BJ (cell line): ENCODE measurements at places on chromosomes 7 and 10. TPM values are rescaled to one million over a fixed set of nuclear protein-coding genes. Genes with fewer than 3 reads are reported as not detected.

The PLXDC2 gene
- 0.47 and 0.88 TPM in 2 replicates for polyA plus RNA-seq

The INMT gene
- 1.3 TPM in 2 replicates for polyA plus RNA-seq

The PDZD7 gene
- 0.53 and 0.86 TPM in 2 replicates for polyA plus RNA-seq

The NEURL1 gene
- polyA plus RNA-seq, result 0.37 and 0.58 TPM in 2 replicates

The GPC2 gene
- polyA plus RNA-seq, result 1.3 and 1.9 TPM in 2 replicates

The IDI2 gene
- polyA plus RNA-seq, result not detected in 2 replicates

The IFIT1B gene
- not detected in 2 replicates for polyA plus RNA-seq

The SPRN gene
- polyA plus RNA-seq, result 1.8 and 3.0 TPM in 2 replicates

The ASAH2 gene
- polyA plus RNA-seq, result 0.32 and 2.5 TPM in 2 replicates

The TMEM196 gene
- polyA plus RNA-seq, result not detected in 2 replicates

The GPR26 gene
- polyA plus RNA-seq, result 0.01 TPM in 1 of 2 replicates, not detected in the other

The STEAP2 gene
- 2.1 and 5.1 TPM in 2 replicates for polyA plus RNA-seq

The ITIH5 gene
- 8.9 and 10.3 TPM in 2 replicates for polyA plus RNA-seq

The GLCCI1 gene
- 9.1 and 11.2 TPM in 2 replicates for polyA plus RNA-seq

The PLPP4 gene
- 30.1 and 35.4 TPM in 2 replicates for polyA plus RNA-seq

The GFRA1 gene
- polyA plus RNA-seq, result 25.9 and 41.6 TPM in 2 replicates

The HEPACAM2 gene
- polyA plus RNA-seq, result not detected in 2 replicates

The SOSTDC1 gene
- not detected in 2 replicates for polyA plus RNA-seq

DNA sequence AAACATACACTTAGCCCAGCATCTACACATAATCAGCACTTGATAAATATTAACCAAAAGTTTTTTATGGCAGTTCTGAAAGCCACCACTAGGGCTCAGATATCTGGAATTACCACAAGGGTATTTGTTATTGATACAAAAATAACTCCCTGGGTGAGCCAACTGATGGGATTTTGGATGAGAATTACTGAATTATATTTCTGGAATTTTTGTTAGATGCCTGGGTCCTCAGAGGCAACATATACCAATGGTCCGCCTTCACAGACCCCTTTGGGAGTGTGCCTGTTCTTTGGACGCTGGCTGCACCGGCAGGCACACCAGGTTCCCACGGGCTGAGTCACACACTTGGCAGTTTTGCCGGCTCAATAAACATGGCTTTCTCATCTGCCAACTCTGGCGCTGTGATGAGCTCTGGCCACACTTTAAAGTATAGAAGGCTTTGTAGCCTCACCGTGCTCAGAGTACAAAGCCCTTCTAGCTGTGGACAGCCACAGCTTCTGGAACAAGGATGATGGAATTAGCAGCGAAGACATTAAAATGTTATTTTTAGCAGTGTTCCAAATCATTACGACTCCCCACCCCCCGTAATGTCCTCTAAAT, 24.5 kb upstream of the EEPD1 start:
- peak; percentile 52 for DNase-seq

DNA sequence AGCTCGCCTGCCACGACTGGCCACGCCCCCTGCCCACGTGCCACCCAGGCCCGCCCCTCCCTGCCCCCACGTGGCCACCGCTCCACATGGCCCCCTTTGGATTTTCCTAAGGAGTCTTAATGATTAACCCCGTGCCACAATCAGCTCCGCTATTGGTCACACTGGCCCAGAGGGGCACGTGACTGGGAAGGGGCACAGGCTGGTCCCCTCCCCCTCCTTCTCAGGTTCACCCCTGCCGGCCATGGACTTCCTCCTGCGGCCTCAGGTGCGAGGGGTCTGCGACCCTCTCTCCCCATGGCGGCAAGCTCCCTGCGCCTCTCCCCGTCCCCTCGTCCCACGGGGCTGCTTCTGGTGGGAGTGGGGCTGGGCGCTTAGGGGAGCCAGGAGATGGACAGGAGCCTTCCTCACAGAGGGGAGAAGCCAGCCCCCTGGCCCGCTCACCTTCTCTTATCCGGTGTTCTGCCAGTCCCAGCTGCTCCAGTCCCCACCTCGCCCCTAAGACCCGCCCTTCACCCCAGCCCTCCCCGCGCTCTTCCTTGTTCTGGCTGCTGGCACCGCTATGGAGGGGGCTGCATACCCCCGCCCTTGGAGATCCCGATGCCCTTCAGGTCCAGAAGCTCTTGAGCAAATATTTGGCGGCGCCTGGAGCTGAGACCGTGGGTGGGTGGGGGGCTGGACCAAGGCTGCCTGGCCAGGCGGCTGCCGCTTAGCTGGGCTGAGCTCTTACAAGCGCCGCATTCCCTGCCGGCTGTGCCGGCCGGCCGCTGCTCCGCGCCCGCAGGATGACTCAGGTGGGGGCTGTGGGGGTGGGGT, 3.2 kb downstream of the SLC4A2 start:
- DNase-seq, result no peak

- DNase-seq, result no peak
Observed at GRCh38 chr7:106610996-106611886, 49.7 kb downstream of the CCDC71L start.

- DNase-seq, result no peak
Observed at GRCh38 chr7:73779517-73779916, 9.4 kb upstream of the CLDN3 start.

GRCh38 chr10:16458166-16458955, 21.6 kb downstream of the PTER start:
- no peak for DNase-seq

DNA sequence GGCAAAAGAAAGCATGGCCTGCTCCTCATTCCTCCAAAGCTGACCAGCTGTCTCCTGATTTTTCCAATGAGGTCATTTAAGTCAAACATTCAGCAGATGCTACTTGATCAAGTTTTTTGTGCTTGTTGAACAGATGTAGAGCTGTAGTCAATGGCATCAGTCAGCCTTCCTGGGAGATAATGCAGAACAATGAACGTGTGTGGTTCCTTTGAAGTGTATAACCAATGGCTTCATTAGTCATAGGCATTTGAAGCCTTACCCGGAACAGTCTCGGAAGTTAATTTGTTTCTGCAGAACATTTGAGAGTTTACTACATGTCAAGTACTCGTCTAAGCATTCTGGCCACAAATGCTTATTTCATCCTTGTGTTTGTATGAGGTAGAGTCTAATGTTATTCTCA, 227.1 kb downstream of the ADRA2A start:
- no peak for DNase-seq

DNA sequence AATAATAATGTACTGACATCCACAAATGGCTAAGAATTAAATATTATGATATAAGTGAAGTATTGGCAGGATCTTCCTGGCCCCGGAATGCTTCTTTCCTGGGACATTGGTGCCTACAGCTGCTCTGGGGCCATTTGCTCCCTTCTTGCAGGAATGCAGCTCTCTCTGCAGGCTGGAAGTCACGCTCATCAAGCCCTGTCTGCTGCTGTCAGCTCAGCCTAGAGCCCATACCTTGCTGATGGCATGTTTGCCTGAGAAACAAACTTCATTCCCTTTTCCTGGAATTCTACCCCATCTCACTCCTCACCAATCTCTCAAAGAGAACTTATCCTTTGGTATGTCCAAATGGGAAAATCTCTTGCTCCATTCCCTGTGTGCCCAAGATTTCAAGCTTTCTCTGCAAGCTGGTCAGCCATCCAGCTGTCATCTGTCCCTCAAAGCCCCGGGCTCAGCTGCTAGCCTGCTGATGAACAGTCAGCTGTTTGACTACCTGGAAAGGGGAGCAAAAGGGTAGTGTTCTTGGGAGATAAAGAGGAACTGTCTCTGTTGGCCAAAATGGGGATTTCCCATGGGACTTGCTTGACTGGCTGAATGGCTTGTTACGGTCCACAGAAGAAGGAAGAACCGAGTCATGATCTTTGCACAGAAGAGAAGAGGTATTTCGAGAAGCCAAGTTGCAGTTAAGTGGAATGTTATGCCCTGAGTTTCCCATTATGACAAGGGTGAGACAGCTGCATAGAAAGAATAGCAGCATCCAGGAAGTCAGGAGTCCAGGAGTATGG, 12.0 kb upstream of the RASSF4 start:
- DNase-seq, result no peak

DNA sequence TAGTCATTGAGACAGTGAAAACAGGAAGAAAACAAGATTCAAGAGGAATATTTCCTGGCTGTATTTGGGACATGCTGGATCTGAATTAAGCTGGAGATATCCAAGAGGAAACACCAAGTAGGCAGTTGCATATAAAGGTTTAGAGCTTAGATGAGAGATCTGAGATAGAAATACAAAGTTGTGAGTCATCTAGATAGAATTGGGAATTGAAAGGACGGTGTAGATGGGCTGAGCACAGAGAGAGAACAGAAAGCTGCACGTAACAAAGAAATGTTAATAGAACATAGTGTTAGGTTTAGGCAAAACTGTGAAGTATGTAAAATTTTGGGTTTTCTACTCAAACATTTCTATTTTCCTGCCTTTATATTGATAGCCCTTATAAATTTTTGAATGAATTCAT, 218.5 kb upstream of the TMEM196 start:
- DNase-seq, result no peak

- no peak for DNase-seq
Observed at GRCh38 chr10:8616166-8616565, 561.7 kb downstream of the GATA3 start.

DNA sequence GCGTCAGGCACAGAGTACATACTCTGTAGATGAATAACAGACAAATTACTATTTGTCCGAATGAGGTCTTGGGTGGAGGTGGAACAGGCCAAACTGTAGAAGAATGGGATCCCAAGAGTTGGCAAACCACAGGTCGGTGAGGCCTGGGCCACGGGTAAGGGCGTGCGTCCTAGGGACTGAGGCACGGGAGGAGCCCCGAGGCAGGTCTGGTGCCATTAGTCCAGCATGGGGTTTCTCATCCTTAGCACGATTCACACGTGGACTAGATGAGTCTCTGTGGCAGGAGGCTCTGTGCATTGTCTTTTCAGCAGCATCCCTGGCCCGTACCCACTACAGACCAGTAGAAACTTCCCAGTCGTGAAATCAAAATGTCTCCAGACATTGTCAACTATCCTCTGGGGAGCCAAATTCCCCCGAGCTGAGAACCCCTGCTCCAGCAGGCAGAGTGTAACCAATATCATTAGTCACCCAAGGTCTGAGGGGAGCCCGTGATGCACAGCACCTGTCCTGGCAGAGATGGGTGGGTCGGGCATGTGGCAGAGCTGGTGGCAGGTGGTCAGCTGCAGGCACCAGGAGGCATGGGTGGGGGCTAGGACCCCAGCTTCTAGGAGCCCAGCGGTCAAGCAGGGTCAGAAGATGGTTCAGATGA, 61.3 kb downstream of the COL13A1 start:
- no peak for DNase-seq

- no peak for DNase-seq
Observed at GRCh38 chr7:142961973-142962926, at the start of gene KEL. Gene KEL (minus strand): TSS chr7:142962363. CDS start chr7:142962206, 157 bp downstream.

DNA sequence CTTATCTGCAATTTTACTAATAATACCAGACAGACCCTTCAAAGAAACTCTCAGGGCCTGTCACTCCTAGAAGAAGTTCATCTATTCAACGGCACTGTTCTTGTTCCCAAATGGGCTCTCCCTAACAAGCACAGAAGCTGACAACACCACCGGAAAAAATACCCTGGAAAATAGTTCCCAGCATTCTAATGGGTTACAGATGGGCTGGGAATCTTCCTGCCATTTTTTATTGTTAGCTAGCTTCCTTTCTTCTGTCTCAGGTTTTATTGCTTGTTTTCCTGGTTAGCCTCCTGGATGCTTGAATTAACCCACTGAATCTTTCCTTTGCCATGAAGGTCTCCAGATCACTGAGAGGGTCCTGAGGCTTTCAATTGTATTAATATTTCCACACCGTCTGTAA, 689.8 kb upstream of the NRP1 start:
- DNase-seq, result no peak

- no peak for DNase-seq
Observed at GRCh38 chr10:97328646-97329453, 5.7 kb downstream of the FRAT2 start.

- no peak for DNase-seq
Observed at GRCh38 chr10:14678637-14679036, 96.1 kb downstream of the FAM107B start.

DNA sequence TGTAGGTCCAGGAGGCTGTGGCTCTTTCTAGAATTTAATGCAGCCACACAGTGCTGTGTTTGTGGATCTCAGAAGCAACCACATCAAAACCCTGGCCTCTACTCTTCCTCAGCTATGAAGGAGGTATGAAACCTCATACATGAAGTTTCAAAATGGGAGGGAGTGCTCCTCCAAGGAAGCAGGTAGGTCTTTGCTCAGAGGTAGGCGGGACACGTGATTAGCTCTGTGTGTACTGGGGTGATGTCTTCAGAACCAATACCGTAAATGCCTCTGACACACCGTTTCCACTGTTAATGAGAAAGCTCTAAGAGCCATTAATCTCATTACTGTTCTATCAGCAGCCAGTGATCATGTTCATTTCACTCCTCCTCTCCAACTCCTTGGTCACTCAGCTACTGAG, 126.1 kb downstream of the PLXNA4 start:
- no peak for DNase-seq

DNA sequence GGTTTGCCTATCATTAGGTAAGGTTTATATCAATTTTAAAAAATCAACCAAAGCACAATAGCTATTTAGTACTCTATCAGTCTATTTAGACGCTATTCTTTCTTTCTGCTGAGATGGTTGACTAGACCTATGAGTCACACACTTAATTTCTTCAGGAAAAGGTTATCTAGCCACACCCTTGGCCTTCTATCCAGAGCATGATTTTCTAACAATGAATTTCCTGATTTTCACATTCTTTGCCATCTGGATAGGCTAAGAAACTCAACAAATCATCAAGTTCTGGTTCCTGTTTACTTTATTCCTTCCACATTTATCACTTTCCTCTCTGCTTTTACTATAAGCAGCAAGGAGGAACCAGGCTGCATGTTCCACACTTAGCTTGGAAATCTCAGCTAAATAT, 8.1 kb downstream of the PRPS1L1 start:
- peak; percentile 50 for DNase-seq

GRCh38 chr10:30986053-30986555, 45.6 kb downstream of the ZNF438 start:
- no peak for DNase-seq

GRCh38 chr10:75466886-75467285, 35.5 kb downstream of the LRMDA start:
- DNase-seq, result no peak

DNA sequence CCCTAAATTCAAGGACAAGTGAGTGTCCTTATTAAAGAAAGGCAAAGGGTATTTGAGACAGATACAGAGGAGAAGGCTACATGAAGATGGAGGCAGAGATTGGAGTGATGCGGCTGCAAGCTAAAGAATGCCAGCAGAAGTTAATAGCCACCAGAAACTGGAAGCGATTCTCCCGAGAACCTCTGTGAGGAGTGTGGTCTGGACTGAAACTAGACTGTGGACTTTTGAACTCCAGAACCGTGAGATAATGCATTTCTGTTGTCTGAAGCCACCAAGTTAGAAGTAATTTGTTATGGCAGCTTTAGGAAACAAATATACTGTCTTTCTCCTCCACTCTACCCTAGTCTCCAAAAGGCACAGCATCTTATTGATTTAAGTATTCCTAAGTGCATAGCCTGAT, 80.3 kb upstream of the CREB5 start:
- DNase-seq, result no peak

- DNase-seq, result no peak
Observed at GRCh38 chr10:101716891-101717659, 22.1 kb upstream of the FBXW4 start.

GRCh38 chr10:127293640-127294039, 97.2 kb upstream of the INSYN2A start:
- DNase-seq, result no peak

GRCh38 chr10:118843647-118844265, 89.0 kb upstream of the CACUL1 start:
- no peak for DNase-seq

- DNase-seq, result no peak
Observed at GRCh38 chr10:104100795-104101194, 15.1 kb upstream of the COL17A1 start.
